ENCODE measurements at places on chromosomes 12 and 14.

GRCh38 chr12:77300811-77301210 is 235.4 kb upstream of the E2F7 start:
- DNase-seq = no peak

DNA sequence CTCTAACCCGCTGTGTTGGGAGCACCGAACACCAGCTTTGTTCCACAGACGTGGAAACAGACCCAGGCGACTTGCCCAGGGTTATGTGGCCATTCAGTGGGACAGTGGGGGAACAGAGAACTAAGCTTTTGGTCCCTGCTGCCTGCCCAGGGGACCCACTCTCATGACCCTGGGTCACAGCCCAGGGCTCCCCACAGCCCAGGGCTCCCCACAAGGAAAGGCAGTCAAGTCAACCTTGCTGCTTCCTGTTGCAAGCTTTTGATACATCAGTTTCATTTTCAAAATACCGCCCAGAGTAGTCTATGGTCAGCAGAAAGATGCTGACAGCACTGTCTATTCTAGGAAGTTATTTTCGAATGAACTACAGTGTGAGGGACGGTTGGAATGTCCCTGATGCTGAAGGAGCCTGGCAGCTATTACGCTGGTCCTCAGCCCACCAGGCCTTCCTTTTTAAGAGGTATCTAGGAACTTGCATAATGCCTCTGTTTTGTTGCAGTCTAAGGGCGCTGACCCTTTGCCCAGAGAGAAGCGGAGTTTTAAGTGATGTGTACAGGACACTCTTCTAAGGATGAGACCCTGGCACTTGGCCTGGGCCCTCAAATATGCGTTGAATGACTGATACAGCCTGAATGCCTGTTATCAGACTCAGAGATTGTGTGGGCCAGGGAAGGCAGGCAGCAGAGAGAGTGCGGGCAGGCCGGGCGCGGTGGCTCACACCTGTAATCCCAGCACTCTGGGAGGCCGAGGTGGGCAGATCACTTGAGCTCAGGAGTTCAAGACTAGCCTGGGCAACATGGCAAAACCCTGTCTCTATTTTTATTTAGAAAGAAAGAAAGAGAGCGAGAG is 12.6 kb upstream of the TTC7B start:
- peak; percentile 50 for DNase-seq

DNA sequence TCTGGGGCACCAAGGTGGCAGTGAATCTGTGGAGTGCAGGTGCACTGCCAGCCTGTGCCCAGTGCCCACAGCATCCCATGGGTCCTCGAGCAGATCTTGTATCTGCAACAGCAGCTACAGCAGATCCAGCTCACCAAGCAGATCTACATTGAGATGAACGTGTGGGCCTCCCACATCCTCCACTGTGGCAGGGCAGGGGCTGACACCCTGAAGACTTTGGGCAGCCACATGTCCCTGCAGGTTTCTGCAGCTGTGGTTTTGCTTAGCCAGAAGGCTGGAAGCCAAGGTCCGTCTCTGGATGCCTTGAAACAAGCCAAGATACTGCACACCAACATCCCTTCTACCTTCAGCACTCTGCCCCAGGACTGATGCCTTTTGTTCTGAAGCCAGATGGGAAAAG is 338.8 kb upstream of the OR4E1 start:
- DNase-seq = no peak

GRCh38 chr14:104975481-104976197 is 2.5 kb downstream of the AHNAK2 start:
- DNase-seq = peak; percentile 67

GRCh38 chr12:27252934-27253333 is 8.8 kb downstream of the STK38L start:
- DNase-seq = peak; percentile 37

All from hematopoietic multipotent progenitor cell treated with erythropoietin and hydrocortisone succinate and interleukin-3 and kit ligand, for 4 days (in vitro differentiated cells).